ENCODE measurements at places on chromosomes 7 and 10. TPM values are rescaled to one million over a fixed set of nuclear protein-coding genes. Genes with fewer than 3 reads are reported as not detected.

DNA sequence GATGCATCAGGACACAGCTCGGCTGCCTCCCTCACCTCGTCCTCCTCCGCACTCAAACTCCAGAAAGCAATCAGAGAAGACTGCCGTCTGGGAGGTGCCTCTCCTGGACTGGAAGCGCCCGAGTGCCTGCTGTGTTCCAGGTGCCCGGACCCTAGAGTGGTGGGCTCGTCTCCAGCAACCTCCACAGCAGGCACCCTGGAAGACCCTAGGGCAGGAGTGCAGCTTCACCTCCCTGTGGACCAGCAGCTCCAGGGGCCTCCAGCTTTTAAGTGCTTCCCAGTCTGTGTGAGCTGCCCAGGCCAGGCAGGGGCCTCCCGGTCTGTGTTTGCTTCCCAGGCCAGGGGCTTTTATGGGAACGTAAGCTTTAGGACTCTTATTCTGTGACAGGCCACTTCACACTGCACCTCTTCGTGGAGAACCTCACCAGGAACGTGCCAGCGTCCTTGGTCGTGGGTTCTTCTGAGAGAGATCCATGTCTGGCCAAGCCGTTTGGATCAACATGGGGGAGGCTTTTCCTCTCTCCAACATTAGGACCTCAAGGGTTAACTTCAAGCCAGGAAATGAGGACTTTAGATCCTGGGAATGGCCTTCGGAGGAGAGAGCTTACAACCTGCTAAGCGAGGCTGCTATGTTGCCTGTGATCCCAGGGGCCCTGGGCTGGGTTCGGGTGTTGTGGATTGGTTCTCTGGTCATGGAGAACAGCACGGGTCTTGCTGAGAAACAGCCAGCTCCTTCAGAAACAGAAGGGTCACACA lies 5.9 kb upstream of the PWWP2B start:
- H3K4me1 ChIP-seq = peaks cover 17% of the 10 kb centered on the region
- peak; percentile 52 for DNase-seq
- no peak overlapping the region for H3K27ac ChIP-seq
- no peak overlapping the region for H3K4me3 ChIP-seq
- H3K27me3 ChIP-seq = no peaks in the 10 kb centered on the region
- no peaks in the 10 kb centered on the region for H3K36me3 ChIP-seq

DNA sequence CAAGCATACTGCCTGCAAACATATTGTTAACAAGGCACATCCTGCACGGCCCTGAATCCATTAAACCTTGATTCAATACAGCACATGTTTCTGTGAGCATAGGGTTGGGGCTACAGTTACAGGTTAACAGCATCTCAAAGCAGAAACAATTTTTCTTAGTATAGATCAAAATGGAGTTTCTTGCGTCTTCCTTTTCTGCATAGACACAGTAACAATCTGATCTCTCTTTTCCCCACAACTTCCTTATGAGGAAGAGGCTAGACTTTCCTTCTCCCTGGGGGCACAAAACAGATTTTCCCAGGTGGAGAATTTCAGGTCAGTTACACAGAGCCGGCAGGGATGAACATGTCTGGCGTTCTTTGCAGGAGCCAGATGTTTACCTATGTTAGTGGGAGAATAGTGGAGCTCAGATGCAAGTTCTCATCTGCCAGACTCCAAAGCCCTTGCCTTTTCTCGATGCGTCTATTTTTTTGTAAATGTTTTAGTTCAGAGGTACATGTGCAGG lies 37.5 kb upstream of the PFKFB3 start:
- DNase-seq = no peak
- no peak overlapping the region for H3K4me3 ChIP-seq
- H3K4me1 ChIP-seq = peaks cover 22% of the 10 kb centered on the region
- no peak overlapping the region for H3K27ac ChIP-seq

Gene MKI67
- 2.1 TPM for total RNA-seq

GRCh38 chr10:116307455-116307854 lies 16.8 kb upstream of the CCDC172 start:
- no peak for DNase-seq
- H3K4me1 ChIP-seq = no peaks in the 10 kb centered on the region
- no peak overlapping the region for H3K27ac ChIP-seq
- H3K36me3 ChIP-seq = no peaks in the 10 kb centered on the region

GRCh38 chr7:47198159-47198558 lies 383.8 kb downstream of the TNS3 start:
- H3K4me1 ChIP-seq = no peaks in the 10 kb centered on the region
- no peaks in the 10 kb centered on the region for H3K27me3 ChIP-seq
- no peak for DNase-seq
- H3K27ac ChIP-seq = no peak overlapping the region
- no peak overlapping the region for H3K4me3 ChIP-seq

GRCh38 chr10:121609426-121610380 lies 11.5 kb upstream of the FGFR2 start:
- DNase-seq = no peak
- no peak overlapping the region for H3K27ac ChIP-seq
- peaks cover 7% of the 10 kb centered on the region for H3K27me3 ChIP-seq
- no peaks in the 10 kb centered on the region for H3K4me1 ChIP-seq
- no peak overlapping the region for H3K4me3 ChIP-seq

DNA sequence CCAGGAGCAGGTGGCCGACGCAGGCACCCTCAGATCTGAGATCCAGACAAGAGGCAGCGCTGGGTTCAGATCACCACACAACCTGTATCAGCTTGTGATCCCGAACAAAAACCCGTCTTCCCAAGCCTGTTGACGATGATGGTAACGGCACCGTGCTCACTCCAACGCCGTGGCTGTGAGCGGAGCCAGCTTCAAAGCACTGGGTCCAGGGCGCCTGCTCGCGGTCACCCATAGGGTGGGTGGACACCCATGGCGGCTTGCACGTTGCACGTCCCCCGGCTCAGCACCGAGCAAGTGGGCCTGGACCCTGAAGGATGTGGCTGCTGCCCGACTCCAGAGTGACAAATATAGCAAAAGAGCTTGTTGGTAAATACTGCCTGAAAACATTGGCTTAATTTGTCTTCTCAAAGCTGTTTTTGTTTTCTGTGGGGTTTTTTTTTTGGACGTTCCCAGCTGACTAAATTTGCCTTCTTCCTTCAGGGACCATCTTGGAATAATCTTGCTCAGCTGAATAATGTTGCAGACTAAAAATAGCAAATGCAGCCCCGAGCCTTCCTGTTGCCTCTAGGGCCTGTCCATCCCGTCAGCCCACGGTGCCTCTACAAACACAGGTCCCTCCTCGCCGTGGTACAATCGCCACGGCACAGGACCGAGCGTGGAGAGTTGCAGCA lies 41.0 kb downstream of the FOXK1 start:
- no peak for DNase-seq
- H3K27ac ChIP-seq = no peak overlapping the region
- H3K36me3 ChIP-seq = peaks cover 14% of the 10 kb centered on the region
- no peak overlapping the region for H3K4me3 ChIP-seq
- H3K4me1 ChIP-seq = peaks cover 43% of the 10 kb centered on the region

Gene LRRC18
- 0.96 TPM for total RNA-seq

DNA sequence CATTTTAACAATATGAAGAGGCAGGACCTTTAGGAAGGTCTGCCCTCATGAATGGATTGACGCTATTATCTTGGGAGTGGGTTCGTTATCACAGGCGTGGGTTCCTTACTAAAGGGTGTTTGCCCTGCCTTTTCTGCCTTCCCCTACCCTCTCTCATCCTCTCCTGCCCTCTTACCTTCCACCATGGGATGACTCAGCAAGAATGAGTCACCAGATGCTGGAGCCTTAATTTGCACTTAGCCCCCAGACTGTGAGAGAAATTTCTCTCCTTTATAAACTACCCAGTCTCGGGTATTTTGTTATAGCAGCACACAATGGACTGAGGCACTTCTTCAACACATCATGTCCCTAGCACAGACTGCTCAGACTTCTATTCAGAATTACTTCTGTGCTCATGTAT lies 31.4 kb upstream of the ZNF32 start:
- no peak for DNase-seq
- H3K27ac ChIP-seq = no peak overlapping the region
- no peaks in the 10 kb centered on the region for H3K4me1 ChIP-seq

GRCh38 chr10:30011396-30011795 lies 48.0 kb downstream of the JCAD start:
- no peaks in the 10 kb centered on the region for H3K36me3 ChIP-seq
- peaks cover 4% of the 10 kb centered on the region for H3K4me1 ChIP-seq
- H3K27ac ChIP-seq = no peak overlapping the region
- DNase-seq = no peak
- H3K4me3 ChIP-seq = no peak overlapping the region

DNA sequence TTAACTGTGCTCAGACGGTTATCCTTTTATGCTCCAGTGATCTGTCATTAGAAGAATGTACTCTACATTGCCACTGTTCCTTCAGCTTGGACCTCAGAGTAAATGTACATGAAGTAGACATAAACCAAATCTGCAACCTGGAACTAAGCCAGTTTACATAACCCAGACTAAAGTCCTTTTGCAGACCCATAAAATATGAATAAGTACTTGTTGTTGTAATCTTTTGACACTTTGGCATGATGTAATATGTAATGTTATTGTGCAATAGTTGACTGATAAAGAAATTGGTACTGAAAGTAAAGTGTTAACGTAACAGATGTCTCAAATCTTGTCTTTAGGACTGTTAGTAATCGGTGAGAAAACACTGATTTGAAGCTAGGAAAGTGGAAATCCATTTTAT lies 115.8 kb upstream of the SORCS1 start:
- no peak for DNase-seq
- H3K27me3 ChIP-seq = no peaks in the 10 kb centered on the region
- no peak overlapping the region for H3K27ac ChIP-seq
